ENCODE measurements at places on chromosomes 5 and 9. TPM values are rescaled to one million over a fixed set of nuclear protein-coding genes. Genes with fewer than 3 reads are reported as not detected.

- no peak for DNase-seq
Measured at GRCh38 chr9:4146293-4146692, 153.6 kb downstream of the GLIS3 start.

GRCh38 chr5:218457-219291 lies 554 bp downstream of the SDHA start:
- DNase-seq, result peak; percentile 46

DNA sequence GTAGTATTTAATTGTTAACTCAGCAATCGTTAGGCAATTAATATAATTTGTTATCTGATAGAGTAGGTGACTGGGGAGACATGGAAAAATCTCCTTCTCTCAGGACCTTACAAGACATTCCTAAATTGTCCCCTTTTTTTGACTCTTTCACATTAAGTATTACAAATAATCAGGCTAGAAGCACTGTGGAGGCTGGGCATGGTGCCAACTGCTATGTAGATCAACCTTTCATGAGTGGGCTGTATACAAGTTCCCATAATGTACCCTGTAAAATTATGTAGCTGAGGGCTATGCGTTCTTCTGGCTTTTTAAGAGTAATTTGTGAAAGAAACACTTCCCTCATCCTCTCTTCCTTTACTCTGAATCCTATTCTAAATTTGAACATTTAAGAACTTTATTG lies 140.2 kb downstream of the NFIB start:
- DNase-seq, result no peak

DNA sequence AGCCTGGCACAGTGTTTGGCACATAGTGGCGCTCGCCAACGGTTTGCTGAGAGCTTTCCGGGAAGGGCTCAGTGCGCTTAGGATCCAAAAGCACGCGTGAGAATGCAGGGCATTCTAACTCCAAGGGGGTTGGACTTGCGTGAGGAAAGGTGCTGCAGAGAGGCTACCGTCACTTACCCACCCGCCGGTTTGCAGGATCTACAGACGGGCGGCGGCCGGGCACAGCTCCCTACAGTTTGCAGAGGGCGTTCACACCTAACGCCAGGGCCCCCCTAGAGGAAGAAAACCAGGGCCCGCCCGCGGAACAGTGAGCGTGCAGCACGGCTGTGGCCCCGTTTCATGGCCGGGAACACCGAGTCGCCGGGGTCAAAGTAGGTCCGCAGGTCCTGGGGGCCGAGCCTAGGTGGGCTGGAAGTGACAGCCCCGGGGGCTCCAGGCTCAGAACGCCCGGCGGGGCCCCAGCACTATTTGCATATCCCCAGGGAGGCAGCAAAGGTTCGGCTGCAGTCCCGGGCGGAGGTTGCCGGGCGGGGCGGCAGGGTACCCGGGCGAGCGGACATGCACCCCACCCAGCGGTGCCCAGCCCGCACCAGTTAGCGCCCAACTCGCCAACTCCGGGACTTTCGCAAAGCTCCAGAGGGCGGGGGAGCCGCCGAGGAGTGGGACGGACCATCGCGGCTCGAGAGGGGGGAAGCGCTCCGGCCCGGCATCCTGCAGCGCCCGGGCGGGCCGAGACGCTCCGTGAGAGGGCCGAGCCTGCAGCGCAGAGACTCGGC lies 526 bp upstream of the GALNT10 start:
- DNase-seq, result peak; percentile 93

- no peak for DNase-seq
Measured at GRCh38 chr5:172770374-172770674, 671 bp downstream of the DUSP1 start.

DNA sequence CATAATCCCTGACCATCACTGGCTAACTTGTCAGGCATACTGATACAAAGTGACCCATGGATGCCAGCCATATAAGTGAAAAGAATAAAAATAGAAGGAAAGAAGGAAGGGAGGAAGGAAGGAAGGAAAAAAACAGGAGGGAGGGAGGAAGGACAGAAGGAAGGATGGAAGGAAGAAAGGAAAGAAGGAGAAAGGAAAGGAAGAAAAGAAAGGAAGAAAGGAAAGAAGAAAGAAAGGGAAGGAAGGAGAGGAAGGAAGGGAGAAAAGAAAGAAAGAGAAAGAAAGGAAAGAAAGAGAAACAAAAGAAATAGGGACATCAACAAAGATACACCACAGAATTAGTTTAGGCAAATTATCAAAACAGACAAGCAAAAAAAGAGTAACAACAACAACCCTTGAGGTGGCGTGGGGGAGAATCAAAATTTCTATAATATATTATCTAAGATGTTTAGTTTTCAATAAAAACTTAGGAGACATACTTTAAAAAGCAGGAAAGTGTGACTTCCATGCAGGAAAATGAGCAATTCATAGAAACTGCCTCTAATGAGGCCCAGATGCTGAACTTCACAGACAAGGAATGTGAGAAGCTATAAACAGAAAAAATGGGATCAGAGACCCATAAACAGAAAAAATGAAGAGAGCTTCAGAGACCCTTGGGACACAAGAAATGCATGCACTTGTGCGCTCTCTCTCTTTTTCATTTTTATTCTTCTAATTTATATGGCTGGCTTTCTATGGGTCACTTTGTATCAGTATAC lies 96.1 kb upstream of the NFIL3 start:
- no peak for DNase-seq

GRCh38 chr5:179865491-179866240 lies 7.0 kb upstream of the MRNIP start:
- peak; percentile 32 for DNase-seq

GRCh38 chr5:172641359-172642050 lies 442 bp downstream of the NEURL1B start:
- no peak for DNase-seq

PCDHGB5 gene
- total RNA-seq, result 5.6 TPM

PIGO gene
- 39.2 TPM for total RNA-seq

FGF18 gene
- total RNA-seq, result not detected

ADGRV1 gene
- total RNA-seq, result not detected

ERMP1 gene
- 13.6 TPM for total RNA-seq

ZNF474 gene
- total RNA-seq, result 0.56 TPM

Measured in MCF 10A (cell line).